WTC11 (cell line): ENCODE measurements at places on chromosomes 7 and 10. TPM values are rescaled to one million over a fixed set of nuclear protein-coding genes. Genes with fewer than 3 reads are reported as not detected.
A peak's percentile ranks its signal among the peaks of the same experiment; 100 is the strongest.

DNA sequence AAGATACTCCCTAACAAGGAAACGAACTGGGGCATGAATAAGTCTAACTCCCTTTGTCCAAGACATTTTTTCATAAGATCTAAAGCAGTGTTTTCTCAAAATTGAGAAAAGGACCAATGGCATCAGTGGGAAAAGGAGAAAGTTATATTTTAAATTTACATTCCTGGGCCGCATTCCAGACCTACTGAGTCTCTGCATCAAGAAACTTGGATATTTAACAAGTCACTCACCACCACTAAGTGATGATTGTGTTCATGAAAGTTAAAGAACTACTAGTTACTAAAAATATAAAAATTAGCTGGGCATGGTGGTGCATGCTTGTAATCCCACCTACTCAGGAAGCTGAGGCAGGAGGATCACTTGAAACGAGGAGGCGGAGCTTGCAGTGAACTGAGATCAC, 149.6 kb upstream of the MEOX2 start:
- H3K4me3 ChIP-seq: no peak overlapping the region
- peaks cover 53% of the 10 kb centered on the region for H3K4me1 ChIP-seq
- no peaks in the 10 kb centered on the region for H3K27me3 ChIP-seq
- H3K36me3 ChIP-seq: no peaks in the 10 kb centered on the region
- no peak for DNase-seq

The SAP25 gene
- 9.3 to 11.7 TPM (median 9.7 TPM) in 3 replicates for total RNA-seq

- H3K4me1 ChIP-seq: peaks cover 32% of the 10 kb centered on the region
- peak; percentile 61 for DNase-seq
- H3K36me3 ChIP-seq: peaks cover 6% of the 10 kb centered on the region; the same call in 1 of the 2 replicates
- no peak within 1 kb of the TSS for H3K27ac ChIP-seq
- H3K27me3 ChIP-seq: peaks cover 34% of the 10 kb centered on the region
Measured at GRCh38 chr7:44065431-44066110, at the start of gene PGAM2. Gene PGAM2 (minus strand): TSS chr7:44065567. CDS start chr7:44065529, 38 bp downstream.

DNA sequence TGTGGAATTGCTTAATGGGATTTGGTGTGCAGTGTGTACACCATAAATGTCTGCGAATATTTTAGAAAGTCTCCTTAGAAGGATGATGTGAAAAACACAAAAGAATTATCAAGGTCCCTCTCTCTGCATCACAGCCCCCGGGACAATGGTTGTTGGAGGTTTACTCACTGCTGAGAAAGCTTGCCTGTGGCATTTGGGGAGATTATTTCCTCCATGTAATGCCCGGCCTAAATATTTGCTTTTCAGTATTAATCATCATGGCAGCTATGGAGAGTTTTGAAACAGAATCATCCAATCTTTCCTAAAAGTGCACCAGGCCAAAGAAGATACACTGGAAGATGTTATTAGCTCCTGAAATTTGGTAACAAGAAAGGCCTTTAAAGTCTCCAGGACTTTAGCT, 113.8 kb upstream of the ADCY1 start:
- H3K36me3 ChIP-seq: peaks cover 9% of the 10 kb centered on the region
- H3K27me3 ChIP-seq: no peaks in the 10 kb centered on the region
- H3K4me3 ChIP-seq: no peak overlapping the region
- H3K27ac ChIP-seq: no peak overlapping the region
- no peak for DNase-seq

The PPP3CB gene
- total RNA-seq: 30.0 to 34.4 TPM (median 32.9 TPM) in 3 replicates

- no peak overlapping the region for H3K4me3 ChIP-seq
- no peak overlapping the region; the same call in 1 of the 2 replicates for H3K27ac ChIP-seq
- peaks cover 7% of the 10 kb centered on the region for H3K36me3 ChIP-seq
- DNase-seq: peak; percentile 35
Measured at GRCh38 chr10:22825841-22826240, 102.0 kb upstream of the ARMC3 start.

The GPER1 gene
- 0.28 to 0.87 TPM (median 0.41 TPM) in 3 replicates for total RNA-seq

The PNLIPRP3 gene
- not detected in 3 replicates for total RNA-seq

GRCh38 chr10:131314799-131315198, 3.3 kb upstream of the TCERG1L start:
- no peak overlapping the region for H3K27ac ChIP-seq
- peaks cover 44% of the 10 kb centered on the region for H3K36me3 ChIP-seq
- peaks cover 3% of the 10 kb centered on the region; the same call in 1 of the 2 replicates for H3K4me1 ChIP-seq
- H3K4me3 ChIP-seq: no peak overlapping the region

DNA sequence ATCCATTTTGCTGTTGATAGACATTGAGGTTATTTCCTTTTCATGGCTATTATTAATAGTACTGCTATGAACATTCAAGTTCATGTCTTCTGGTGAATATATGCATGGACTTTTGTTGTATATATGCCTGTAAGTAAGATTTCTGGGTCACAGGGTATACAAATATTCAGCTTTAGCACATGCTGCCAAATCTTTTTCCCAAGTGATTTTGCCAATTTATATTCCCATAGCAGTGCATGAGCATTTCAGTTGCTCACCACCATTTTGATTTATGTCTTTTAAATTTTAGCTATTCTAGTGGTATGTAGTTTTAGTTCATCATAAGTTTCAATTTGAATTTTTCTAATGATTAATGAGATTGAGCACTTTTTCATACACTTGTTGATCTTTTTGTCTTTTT, 59.9 kb downstream of the CALD1 start:
- no peak for DNase-seq
- H3K27ac ChIP-seq: no peak overlapping the region
- H3K27me3 ChIP-seq: no peaks in the 10 kb centered on the region
- no peak overlapping the region for H3K4me3 ChIP-seq

DNA sequence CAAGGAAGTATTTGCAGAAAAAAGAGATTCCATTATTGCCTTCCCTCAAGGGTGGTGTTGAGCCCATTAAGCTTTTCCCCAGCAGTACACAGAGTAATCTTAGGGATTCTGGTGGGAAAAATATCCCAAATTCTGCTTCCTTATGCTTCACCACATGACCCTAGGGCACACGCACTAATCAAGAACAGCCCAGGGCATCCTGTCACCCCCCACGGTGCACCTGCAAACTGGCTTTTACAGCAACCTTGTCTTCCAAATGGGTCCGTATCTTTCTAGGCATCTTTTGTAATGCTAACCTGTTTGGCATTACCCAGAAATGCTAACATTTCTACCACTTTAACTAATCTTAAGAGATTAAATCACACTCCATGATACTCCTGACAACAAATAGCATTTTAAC, 926 bp upstream of the C7orf33 start:
- DNase-seq: peak; percentile 39
- peaks cover 52% of the 10 kb centered on the region for H3K4me1 ChIP-seq
- H3K4me3 ChIP-seq: no peak overlapping the region
- no peak overlapping the region for H3K27ac ChIP-seq

- no peak for DNase-seq
- H3K27ac ChIP-seq: no peak overlapping the region
- no peaks in the 10 kb centered on the region for H3K36me3 ChIP-seq
Measured at GRCh38 chr10:70174058-70174741, 3.9 kb upstream of the SAR1A start.

GRCh38 chr7:1737523-1737922, 67.4 kb downstream of the ELFN1 start:
- H3K36me3 ChIP-seq: no peaks in the 10 kb centered on the region
- H3K27ac ChIP-seq: no peak overlapping the region
- no peak overlapping the region for H3K4me3 ChIP-seq
- DNase-seq: no peak

DNA sequence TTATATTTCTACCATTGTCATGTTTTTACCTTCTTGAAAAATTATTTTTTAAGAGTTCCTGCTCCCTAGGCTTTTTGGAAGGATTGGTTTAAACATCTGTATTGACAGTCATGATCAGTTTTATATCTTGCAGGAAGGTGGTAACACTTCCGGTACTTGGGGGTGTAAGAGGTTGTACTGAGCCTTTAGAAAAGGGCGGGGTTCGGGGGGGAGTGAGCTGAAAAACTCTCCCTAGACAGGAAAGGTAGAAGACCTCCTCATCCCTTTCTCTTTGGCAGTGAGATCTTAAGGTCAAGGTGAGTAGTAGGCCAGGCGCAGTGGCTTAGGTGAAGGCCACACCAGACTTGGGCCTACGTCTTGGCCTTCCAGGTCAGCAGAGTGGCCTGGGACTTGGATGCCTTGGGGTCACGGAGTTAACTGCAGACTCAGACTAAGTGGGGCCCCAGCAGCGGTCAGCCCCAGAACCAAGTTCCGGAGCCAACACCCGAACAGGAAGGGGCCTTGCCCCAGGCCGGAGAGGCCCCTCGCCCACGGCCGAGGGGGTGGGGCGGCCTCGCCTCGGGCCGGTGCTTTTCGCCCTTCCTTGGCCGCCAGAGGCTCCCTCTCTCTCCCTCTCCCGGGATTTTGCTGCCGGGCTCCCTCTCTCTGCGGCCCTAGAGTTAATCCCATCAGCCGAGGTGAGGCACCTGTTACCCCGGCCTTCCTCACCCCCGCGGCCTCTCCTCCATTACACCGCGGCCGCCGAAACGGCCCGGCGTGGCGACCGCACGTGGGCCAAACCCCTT, at the start of gene PPP1R9A:
Gene PPP1R9A, plus strand, starts transcription at position 569 of the 785 bp plus-strand sequence. CDS start 2,520 bp downstream, outside the sequence.
- no peaks in the 10 kb centered on the region for H3K27me3 ChIP-seq
- peak within 1 kb of the TSS; percentile 93 for H3K27ac ChIP-seq
- peak within 1 kb of the TSS; percentile 83 for H3K4me3 ChIP-seq
- peaks cover 48% of the 10 kb centered on the region for H3K4me1 ChIP-seq
- H3K36me3 ChIP-seq: no peaks in the 10 kb centered on the region

- H3K4me1 ChIP-seq: peaks cover 10% of the 10 kb centered on the region
- H3K27me3 ChIP-seq: no peaks in the 10 kb centered on the region; the same call in 1 of the 2 replicates
- H3K27ac ChIP-seq: no peak overlapping the region
Measured at GRCh38 chr7:134710511-134710853, 63.8 kb downstream of the BPGM start.

DNA sequence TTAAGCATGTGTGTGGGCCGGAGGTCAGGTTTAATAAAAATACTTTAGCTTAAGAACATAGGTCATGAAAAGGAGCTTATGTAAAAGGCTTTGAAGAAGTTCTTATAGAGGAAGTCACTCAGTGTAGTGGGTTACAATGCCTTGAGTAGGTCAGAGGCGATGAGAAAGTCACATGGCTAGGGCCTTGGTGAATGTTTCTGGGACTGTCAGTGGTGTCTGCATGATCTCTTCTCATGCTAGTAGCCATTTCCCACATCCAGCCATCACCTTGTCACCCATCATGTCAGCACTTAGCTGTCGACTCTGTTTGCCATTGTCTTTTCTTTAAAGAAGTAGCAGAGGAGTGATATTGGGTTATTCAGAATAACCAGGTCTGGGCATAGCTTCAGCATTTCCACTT, 236.6 kb downstream of the CDK14 start:
- DNase-seq: no peak
- H3K36me3 ChIP-seq: peaks cover 41% of the 10 kb centered on the region
- peaks cover 11% of the 10 kb centered on the region for H3K4me1 ChIP-seq

DNA sequence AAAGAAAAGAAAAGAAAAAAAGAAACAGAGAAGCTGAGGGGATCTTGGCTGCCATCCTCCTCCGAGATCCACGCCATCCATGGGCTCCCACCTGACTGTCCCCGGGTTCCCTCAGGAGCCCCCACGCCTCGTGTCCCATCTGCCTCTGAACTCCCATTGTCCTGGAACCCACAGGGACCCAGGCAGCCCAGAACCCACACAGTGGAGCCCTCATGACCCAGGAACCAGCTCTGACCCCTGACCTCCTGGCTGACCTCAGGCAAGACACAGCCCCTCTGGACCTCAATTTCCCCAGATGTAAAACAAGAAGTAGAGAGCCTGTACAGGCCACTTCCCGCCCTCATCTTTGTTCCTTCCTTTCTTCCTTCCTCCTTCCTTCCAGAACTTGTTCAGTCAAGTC, 40.4 kb downstream of the RASGEF1A start:
- peaks cover 39% of the 10 kb centered on the region for H3K27me3 ChIP-seq
- peaks cover 11% of the 10 kb centered on the region for H3K4me1 ChIP-seq
- no peaks in the 10 kb centered on the region for H3K36me3 ChIP-seq
- H3K27ac ChIP-seq: no peak overlapping the region
- peak; percentile 3 for DNase-seq
- no peak overlapping the region for H3K4me3 ChIP-seq

DNA sequence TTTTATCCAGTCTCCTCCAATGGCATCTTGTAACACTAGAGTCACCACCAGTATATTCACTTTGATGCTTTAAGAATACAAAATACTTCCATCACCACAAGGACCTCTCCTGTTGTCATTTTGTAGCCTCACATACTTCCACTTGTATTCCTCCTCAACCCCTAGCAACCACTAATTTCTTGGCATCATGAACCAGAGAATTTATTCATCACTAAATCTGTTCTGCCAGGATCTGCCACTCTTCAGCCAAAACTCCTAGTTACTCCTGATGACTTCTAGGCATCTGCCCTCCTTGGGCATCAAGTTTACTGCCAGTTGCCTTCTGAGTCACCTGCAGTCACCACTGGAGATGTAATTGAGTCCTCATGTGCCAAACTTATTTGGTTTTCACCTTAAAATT, 906.8 kb downstream of the CNTNAP2 start:
- H3K4me1 ChIP-seq: no peaks in the 10 kb centered on the region
- no peaks in the 10 kb centered on the region for H3K27me3 ChIP-seq
- no peaks in the 10 kb centered on the region for H3K36me3 ChIP-seq
- no peak overlapping the region for H3K27ac ChIP-seq
- no peak overlapping the region for H3K4me3 ChIP-seq

DNA sequence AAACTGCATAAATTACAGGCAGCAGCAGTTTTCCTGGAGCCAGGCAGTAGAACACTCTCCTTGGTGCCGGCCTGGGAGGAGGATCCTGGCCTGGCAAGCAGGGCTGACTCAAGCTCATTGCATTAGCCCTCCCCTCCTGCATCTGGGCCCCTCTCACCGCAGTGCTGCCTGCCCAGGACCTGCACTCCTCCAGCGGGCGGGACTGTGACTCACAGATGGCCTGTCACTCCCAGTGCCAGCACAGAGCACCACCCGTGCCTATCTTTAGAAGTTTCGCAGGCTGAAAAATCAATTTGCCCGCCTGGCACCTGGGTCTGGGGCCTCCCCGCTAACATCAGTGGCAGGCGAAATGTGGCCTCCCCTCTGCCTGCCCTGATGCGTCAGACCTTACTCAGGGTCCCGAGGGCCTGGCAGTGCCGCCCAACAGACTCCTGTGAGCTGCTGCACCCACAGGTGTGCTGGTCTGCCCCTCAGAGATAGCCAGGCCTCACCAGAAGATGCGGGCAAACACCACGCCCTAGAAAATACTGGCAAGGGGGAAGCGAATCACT, 123.8 kb downstream of the KCNMA1 start:
- DNase-seq: no peak
- H3K4me1 ChIP-seq: peaks cover 31% of the 10 kb centered on the region
- no peaks in the 10 kb centered on the region for H3K27me3 ChIP-seq
- no peak overlapping the region for H3K27ac ChIP-seq
- H3K36me3 ChIP-seq: no peaks in the 10 kb centered on the region

DNA sequence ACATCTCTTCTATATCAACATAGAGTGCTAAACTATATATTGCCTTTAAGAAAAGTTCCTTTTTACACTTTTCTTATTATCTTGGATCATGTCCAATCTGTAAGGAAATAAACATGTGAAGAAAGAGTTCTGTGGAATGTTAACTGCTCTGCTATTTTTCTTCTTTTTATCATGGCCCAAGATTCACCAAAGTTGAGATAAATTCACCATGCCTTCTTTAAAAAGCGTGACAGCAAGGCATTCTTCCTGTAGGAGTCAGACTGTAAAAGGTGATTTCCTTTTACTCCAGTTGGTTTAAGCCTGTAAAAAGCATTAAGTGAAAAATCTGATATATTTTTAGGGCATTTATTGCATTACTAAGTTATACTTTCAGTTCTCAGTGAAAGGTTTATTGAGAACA, 165.7 kb upstream of the FZD1 start:
- H3K36me3 ChIP-seq: no peaks in the 10 kb centered on the region
- H3K4me1 ChIP-seq: no peaks in the 10 kb centered on the region
- no peaks in the 10 kb centered on the region for H3K27me3 ChIP-seq
- H3K27ac ChIP-seq: no peak overlapping the region
- no peak for DNase-seq
- H3K4me3 ChIP-seq: no peak overlapping the region
